AG09309 (cell line): ENCODE measurements at places on chromosomes 12 and 14.

- DNase-seq: no peak
Measured at GRCh38 chr14:103057028-103057371, 349 bp downstream of the CDC42BPB start.

DNA sequence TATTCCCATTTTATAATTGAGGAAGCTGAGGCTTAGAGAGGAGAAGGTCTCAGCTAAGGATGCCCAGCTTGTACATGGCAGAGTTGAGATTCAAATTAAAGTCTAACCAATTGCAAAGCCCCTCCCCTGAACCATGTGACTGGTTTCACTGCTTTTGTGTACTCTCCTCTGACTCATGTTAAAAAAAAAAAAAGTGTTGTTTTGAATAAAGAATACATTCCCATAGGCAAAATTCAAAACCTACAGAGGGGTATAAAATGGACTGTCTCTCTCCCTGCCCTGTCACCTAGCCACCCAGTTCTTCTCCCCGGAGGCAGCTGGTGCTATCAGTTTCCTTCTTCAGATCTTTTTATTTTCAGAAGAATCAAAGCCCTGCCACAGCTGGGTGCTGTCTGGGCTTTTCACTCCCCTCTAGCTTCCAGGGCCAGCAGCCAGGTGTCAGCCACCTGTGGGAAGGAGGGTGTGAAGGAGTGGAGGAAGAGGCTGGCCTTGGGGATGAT lies 5.4 kb downstream of the PSMD9 start:
- DNase-seq: no peak

DNA sequence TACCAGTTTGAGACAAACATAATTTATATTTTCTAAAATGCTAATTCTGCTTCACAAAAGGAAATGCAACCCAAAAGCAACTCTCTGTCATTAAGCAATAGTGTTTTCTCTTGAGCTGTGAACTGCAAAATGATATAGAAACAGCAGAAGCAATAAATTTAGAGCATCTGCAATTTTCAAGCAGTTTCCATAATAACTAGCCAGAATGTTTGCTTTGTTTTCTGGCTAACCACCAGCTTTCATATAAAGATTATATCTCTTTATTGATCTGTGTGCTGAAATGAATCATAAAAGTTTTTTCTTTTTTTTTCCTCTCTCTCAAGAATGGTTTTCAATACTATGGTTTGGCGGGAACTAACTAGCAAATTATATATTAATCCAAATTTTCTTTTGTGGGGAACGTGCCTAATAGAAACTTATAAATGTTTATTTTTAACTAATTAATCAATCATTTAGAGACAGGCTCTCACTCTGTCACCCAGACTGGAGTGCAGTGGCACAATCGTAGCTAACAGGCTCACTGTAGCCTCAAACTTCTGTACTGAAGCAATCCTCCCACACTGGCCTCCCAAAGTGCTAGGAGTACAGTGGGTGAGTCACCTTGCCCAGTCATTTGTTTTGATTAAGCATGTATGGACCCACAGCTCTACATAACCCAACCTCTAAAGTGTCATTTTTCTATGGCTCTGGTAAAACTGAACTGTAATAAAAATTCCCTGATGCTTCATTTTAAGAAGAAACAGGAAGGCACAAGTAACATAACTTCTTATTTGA lies 830.1 kb upstream of the MGAT4C start:
- no peak for DNase-seq

DNA sequence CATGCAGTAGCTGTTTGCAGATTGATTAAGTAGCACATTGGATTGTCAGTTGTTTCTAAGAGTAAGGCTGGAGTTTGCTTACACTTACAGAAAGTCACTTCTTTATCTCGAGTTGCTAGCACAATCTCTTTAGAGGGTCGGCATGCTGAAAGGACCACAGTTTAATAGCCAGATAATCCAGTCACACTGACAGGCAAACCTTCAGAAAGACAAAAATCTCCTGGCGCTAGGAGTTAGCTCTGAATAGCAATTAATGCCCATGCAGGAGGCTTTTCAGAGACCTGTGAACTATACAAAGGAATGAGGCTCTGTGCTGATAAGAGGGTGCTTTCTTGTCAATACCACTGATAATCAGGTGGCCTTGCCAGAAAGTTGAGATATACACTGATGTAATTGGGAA lies 1043.0 kb downstream of the AACS start:
- DNase-seq: no peak

DNA sequence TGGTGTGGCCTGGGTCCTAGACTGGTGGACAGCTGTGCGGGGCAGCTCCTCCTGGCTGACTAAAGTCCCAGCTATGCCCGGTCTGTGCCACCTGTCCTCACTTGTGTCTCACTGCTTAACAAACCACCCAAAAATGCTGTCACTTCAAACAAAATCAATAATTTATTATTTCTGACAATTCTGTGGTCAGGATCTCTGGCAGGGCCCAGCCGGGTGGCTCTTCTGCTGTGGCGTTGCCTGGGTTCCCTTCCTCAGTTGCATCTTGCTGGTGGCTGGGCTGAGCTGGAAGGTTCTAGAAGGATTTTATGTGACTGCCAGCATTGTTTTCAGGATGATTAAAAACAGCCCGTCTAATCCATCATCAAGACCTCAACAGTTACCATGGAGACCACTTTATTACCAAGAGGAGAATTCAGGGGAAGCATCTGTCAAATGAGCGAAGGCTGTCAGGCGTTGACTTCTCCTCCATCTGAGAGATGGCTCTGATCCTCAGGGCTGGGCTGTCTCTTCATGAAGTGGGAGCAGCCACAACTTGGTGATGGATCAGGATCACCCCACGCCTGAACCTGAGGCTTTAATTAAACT lies 280.6 kb upstream of the SFSWAP start:
- DNase-seq: no peak

GRCh38 chr12:95544756-95545155 lies 6.5 kb downstream of the USP44 start:
- no peak for DNase-seq
